ENCODE measurements at places on chromosomes 2 and 18.

GRCh38 chr18:11791131-11791530 is 60.1 kb upstream of the CHMP1B start:
- DNase-seq, result no peak

DNA sequence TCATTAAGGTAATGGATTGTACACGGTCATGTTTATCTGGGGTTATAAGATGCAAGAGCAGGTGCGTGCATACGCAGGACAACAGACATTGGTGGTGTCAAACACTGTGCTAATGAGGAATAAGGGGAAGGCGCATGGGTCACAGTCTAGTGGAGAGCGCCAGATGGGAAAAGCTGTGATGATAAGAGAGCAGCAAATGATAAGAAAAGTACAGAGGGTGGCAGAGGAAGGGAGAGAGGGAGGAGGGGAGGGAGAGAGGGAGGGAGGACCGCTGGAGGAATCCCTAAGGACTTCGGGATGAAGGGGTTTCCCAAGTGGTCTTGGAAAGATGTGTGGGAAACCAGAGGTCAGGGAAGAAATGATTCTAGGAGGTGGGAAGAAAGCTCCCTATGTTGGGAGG is 2.9 kb downstream of the TNFRSF11A start:
- DNase-seq, result no peak

GRCh38 chr2:135246711-135247270 is 194.7 kb downstream of the RAB3GAP1 start:
- no peak for DNase-seq

DNA sequence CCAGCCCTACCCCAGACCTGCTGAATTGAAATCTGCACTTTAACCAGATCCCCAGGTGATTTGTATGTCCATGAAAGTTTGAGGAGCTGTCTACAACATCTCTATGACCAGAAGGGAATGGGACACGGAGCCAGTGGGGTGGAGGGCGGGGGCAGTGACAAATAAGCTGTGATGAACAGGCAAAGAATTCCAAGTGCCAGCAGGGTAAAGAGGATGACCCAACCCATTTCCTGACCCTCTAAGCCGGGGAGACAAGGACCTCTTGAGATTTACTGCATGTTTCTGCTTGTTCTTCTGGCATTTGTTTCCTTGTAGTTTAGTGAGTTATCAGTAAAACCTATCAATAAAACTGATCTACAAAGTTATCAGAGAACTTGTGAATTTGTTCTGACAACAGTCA is 8.7 kb downstream of the TET3 start:
- DNase-seq, result no peak

DNA sequence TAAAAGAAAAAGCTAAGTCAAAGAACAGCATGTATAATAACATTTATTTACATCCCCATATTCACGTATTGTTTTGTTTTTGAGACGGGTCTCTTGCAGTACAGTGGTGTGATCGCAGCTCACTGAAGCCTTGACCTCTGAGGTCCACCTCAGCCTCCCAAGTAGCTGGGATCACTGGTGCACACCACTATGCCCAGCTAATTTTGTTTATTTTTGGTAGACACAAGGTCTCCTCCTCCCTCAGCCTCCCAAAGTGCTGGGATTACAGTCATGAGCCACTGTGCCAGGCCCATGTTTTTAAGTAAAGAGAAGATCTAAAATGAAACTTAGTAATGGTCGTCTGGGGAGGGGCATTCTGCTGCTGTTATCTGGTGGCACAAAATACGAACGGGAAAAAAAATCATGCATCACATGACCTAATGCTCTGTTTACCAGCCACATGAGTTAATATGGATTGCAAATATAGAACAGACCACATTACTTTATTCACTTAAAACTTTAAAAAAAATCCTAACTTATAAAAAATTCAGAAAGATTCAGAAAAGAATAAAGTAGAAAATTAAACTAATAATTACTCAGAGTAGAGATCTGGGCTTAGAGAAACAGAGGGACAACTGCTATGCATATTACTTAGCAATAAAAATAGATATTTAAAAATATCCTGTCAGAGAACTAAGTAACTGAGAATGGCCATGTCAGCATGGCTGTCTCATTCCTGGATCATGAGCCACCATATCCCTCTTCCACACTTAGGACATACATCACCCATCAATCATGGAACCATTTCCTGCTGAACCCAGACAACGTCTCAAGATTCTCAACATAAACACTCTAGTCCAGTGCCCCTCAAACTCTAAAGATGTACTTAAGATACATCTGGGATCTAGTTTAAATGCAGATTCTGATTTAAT is 7.3 kb downstream of the MMADHC start:
- no peak for DNase-seq

- DNase-seq, result no peak
These were observed 89.6 kb upstream of the SETBP1 start for GRCh38 chr18:44590956-44591670.

DNA sequence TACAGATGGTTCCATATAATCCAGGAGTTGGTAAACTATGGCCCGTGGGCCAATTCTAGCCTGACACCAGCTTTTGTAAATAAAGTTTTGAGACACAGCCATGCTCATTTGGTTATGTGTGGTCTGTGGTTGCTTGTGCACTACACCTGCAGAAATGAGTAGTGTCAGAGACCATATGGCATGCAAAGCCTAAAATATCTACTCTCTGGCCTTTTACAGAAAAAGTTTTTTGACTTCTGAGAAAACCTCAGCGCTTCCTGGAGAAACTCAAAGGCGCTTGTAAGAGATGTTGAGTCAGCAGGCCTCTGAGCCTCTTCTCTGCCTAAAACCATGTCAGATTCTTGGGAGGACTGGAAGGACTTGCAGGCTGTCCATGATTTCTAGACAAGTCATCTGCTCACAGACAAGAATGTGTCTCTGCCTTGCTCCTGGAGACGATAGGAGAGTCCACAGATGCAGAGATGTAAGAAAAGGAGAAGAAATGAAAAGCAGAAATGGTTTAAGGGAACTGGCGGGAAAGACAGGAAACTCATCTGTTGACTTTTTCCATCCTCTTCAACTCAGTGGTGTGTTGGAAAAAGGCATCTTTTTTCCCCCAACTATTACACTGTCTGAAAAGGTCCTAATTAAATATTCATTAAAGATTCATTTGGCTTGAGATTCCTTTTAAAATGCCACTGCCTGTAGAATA is 5.2 kb downstream of the TTC39C start:
- DNase-seq, result no peak

DNA sequence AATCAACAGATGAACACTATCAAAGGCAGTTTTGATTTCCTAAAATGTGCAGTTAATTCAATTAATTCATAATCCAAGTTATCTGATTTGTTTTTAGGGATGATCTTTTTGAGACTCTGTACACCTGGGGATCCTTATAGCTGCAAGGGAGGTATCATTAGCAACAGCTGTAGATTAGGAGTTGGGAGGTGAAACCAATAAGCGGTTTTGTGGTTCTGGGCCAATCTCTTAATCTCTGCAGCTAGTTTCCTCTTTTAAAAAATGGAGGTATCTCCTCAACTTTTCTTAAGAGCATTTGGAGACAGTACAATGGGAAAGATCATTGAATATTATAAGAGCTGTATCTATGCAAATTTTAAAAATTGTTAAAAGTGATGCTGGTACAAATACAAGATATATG is 126.0 kb downstream of the MC4R start:
- no peak for DNase-seq

GRCh38 chr2:191176801-191177438 is 26.1 kb upstream of the STAT4 start:
- DNase-seq, result no peak

GRCh38 chr2:63023444-63023843 is 27.2 kb upstream of the OTX1 start:
- DNase-seq, result peak; percentile 68

DNA sequence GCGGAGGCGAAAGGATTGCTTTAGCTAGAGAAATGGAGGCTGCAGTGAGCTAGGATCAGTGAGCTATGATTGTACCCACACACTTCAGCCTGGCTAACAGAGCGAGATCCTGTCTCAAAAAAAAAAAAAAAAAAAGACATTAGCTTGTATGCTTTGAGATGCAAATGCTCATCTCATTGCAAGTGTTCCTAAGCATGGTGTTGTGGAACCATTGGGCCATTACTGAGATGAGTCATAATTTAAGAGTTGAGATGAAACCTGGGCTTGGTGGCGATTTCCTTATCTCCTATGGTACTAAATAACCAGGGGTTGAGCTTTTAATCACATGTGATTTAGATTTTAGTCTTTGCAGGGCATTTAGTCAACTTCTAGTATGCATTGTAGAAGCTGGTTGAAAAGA is 2.2 kb downstream of the PLEKHA3 start:
- no peak for DNase-seq

- DNase-seq, result no peak
These were observed 24.9 kb downstream of the EPB41L3 start for GRCh38 chr18:5518899-5519371.

DNA sequence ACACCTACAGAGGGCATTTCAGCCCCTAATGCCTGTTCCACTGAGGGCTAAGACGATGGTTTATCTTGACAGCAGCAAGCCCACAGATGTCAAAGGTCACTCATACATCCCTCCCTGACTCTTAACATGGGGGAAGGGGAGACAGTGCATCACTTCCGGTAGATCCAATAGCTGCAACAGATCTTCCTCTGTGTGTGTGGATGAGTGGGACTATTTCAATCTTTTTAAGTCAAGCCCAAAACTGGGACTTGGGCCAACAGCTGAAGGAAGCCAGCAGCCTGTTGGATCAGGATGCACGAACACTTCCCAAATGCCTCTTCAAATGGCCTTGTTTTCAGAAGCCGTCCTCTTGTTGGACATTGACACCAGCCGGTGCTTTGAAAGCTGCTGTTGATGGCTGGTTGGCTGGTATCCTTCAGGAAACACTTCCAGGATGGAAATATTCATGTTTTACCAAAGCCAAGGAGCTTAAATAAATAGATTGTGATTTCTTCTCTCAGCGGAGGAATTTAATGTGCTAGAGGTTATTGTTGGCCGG is 59.2 kb downstream of the IL1R2 start:
- no peak for DNase-seq

- DNase-seq, result peak; percentile 93
These were observed 260.8 kb downstream of the RDH14 start for GRCh38 chr2:18299423-18300212.

- DNase-seq, result no peak
These were observed 10.1 kb downstream of the ZNF519 start for GRCh38 chr18:14122097-14122496.

DNA sequence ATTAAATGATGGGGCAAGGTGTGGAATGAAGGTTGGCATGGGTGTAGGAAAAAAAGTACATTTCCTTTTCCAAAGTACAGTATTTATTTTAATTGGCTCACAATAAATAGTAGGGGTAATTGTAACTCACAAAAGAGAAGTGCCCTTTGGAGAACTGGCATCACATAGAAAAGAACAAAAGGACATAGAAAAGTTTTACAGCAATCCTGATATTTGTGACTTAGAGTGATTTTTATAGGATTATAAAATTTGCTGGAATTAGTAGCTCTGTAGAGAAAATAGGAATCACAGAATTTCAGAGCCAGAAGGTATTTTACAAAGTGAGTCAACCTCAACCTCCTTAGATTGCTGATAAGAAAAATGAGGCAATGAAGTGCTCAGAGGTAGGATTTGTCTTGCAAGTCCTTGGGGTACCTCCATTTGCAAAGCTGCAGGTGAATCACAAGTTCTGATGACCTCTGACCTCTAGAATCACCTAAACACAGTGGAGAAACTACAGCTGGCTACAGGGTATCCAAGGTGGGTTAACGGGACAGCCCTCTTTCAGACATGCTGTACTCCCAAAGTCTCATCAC is 133.6 kb downstream of the SOCS6 start:
- DNase-seq, result no peak

DNA sequence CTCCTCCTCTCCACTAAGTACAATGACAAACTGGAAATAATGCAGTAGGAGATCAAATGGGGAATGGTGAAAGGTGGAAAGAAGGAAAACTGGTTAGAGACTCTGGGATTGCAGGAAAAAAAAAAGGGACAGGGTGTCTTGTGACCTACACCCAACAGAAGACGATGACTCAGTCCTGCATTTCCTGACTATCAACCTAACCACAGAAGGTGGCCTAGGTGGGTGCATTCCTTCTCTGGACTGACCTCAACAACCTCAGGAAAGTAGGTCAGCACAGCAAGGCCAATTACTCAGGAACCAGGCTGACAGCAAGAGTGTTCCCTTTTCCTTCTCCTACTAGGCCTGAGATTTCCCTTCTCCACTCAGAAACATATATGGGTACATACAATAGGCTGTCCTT is 1386.4 kb upstream of the ZEB2 start:
- DNase-seq, result peak; percentile 97

- DNase-seq, result no peak
These were observed 21.4 kb downstream of the CHMP1B start for GRCh38 chr18:11872479-11873136.

GRCh38 chr2:118913131-118913802 is 28.7 kb upstream of the MARCO start:
- DNase-seq, result no peak

- DNase-seq, result no peak
These were observed 37.1 kb downstream of the FOSL2 start for GRCh38 chr2:28429636-28430376.

DNA sequence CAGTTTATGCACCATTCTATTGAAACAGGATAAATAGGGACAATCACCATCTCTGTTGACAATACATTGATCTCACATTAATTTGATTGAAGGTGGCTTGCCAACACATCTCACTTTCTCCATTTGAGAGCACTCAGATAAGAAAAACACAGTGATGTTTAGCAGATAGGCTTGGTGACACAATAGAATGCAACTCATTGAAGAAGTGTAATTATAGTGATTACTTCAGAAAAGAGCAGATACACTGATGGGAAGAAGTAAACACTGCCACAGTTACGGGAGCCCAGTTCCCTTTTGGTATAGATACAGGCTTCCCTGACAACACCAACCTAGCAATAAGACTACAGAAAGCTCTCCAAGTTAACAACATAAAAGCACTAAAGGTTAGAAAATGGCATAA is 89.1 kb downstream of the FIGN start:
- DNase-seq, result no peak

GRCh38 chr2:153311432-153311831 is 167.1 kb downstream of the RPRM start:
- DNase-seq, result no peak

DNA sequence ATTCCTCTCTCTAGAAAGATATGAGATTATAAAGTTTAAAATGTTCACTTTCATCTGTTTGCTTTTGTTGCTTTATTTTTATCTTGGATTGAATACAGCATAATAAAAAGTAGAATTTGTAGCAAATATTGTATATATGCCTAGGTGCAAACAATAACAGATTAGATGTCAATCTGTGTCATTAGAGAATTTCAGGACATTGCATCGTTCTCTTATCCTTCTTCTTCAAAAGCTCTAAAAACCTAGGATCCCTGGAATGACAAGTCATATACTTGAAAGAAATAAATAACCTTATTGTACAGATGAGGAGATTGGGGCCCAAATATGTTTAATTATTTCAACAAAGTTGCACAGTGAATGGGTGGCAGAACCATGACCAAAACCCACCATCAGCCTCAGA is 102.8 kb upstream of the BZW1 start:
- DNase-seq, result no peak

DNA sequence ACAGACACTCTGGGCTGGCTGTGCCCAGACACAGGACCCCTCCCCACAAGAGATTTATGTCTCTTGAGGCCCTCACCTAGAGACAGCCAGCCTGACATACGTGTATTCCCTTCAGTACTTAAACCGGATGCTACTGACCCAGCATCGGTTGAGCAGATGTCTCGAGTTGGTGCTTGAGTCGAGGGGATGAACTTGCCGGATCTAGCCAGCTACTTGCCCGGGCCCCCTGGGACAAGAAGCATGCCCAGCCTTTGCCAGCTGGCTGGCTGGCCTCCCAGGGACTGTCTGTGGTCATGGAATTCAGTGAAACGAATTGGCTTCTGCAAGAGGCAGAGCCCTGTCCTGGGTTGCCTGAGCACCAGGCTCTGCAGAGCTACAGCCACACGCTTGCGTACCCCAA is 36.0 kb downstream of the DNMT3A start:
- no peak for DNase-seq

- no peak for DNase-seq
These were observed 115.7 kb downstream of the GYPC start for GRCh38 chr2:126771501-126772195.
